ENCODE measurements at places on chromosomes 1 and 21.

- DNase-seq: no peak
These were observed 76.6 kb downstream of the ADCY10 start for GRCh38 chr1:167837326-167837725.

GRCh38 chr1:8831340-8831739, 13.9 kb upstream of the RERE start:
- DNase-seq: no peak

DNA sequence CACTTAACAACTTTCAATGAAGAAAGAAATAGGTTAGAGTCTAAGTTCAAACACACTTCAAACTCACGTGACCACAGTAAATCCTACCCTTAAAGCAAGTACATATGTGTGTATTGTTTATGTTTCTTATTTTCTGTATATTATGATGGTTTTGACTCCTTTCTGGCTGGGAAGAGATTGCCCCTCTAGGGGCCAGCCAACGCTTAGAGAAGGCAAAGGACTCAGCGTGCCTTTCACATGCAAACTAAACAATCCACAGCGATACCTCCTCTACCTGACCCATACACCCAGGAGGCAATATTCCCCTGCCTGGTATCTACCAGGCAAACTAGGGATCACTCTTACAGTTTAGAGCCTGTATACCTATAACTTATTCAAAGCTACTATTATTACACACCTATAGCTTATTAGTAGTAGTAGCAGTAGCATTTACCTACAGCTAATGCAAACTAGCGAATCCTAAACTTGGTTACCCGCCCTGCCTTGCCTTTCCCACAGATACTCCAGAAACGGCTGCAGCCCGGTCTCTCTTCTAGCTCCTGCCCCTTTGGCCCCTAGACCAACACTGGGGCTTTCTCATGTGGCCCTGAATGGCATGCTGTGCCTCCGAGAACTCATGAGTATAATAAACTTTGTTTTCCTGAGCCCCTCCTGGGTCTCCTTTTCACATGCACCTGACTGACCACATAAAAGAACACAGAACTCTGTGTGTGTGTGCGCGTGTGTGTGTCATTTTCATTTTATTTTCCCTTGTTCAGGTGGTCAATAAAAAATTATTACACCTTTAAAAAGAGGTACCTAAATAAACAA, 14.0 kb downstream of the NRIP1 start:
- no peak for DNase-seq

- no peak for DNase-seq
These were observed 146.9 kb downstream of the MIS18A start for GRCh38 chr21:32131960-32132359.

DNA sequence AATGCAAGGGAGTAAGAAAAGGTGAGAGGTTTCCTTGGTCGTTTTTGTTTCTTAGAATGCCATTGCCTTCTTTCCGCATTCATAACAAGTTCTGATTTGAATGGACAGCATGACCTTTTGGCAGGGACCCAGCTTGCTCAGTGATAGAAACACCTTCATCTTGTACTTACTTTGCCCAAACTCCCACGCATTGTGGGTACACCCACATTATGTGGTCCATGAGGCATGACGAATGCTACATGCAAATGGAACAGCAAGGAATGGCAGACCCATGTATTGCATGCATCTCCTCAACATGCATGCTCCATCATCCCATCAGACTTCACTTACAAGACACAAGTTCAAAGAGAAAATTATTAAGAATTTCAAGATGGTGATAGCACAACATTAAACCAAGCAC, 102.8 kb downstream of the CDC7 start:
- no peak for DNase-seq
